ENCODE measurements at places on chromosomes 16 and 17.

GRCh38 chr17:81902653-81903414, 796 bp downstream of the NPB start:
- DNase-seq, result no peak

- DNase-seq, result no peak
These were observed 2.7 kb downstream of the TRAF7 start for GRCh38 chr16:2158262-2158638.

- no peak for DNase-seq
These were observed 9.3 kb downstream of the HDAC5 start for GRCh38 chr17:44113868-44114840.

DNA sequence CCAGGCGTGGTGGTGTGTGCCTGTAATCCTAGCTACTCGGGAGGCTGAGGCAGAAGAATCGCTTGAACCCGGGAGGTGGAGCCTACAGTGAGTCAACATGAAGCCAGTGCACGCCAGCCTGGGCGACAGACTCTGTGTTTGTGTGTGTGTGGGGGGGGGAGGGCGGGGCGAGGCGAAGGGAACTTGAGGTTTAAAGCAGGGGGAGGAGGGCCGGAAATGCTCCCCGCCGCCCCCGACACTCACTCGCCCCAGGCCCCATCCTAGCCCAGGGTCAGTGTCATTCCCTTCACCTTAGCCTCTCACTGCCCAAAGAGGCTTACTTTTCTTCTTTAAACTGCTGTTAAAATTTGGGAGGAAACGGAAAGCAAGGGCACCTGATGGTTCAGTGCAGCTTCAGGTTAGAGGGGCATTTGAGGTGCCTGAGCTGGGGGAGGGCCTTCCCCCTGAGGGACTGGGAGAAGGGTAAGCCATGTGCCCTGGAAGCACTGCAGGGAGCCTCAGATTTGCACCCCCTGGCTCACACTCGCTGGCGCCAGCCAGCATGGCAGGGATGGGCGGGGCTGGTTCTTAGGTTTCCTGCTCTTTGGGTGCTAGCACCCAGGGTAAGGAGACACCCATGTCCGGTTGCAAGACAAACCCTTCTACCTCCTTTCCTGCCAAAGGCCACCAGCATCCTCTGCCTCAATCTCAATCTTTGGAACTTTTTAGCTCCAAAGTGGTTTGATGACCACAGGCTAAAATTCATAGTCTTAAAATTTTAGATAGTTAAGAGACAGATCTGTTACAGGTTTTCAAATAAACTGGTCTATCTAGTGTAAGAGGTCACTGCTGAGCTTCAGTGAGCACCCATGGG, 2.2 kb upstream of the LIMD2 start:
- DNase-seq, result no peak

DNA sequence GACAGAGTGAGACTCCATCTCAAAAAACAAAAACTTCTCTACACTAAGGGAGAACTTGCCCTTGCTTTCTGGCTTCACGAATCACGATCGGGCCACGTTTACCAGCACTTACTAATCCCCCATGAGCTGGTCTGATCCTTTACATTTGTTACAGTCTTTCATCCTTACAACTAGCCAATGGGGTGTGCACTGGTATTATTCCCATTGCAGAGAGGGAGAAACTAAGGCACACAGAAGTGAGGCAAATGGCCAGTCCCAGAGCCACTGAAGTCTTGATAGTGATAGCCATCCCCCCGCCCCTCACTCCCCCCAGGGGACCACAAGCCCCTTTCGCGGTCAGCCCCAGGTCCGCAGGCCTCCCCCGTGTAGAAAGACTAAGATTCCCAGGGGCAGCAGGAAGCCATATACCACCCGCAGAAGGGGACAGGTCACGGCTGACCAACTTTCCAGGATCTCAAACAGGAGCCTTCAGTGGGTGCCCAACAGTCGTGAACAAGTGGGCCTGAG, 868 bp downstream of the NATD1 start:
- no peak for DNase-seq

GRCh38 chr17:44360826-44361225, 2.8 kb downstream of the FAM171A2 start:
- no peak for DNase-seq

GRCh38 chr17:37802712-37803416, 58.0 kb upstream of the HNF1B start:
- no peak for DNase-seq

DNA sequence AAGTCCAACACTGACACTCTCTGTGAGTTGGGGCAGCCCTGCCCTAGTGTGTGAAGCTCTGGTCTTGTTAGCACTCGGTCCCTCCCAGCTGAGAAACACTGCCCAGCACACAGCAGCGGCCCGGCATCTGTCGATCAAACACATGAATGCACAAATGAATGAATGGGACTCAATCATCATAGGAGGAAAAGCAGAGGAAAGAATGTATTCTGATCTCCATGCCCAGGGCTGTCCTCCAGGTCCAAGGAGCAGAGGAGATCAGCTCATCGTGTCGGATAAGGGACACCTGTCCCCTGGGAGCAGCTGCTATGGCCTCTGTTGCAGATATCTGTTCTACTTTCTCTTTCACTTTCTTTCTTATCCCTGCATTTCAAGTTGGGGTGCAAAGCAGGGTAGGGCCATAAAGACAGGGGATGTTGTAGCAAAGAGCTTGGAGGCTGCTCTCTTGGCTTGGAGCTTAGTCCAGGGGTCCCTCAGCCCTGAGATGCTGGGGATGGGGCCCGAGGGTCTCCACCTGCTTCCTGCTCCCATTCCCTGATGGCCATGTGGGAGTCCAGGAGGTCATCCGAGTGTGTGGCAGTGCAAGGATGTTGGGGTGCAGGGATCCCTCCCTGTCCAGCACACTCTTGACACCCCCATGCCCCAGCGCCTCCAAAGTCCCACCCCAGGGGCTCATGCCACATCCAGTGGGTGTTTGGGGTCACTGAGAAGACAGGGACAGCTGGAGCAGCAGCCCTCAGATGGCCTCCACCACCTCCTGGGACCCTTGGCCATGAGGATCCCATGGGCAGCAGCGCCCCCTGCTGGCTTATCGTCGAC, 88.2 kb downstream of the IRF8 start:
- no peak for DNase-seq

DNA sequence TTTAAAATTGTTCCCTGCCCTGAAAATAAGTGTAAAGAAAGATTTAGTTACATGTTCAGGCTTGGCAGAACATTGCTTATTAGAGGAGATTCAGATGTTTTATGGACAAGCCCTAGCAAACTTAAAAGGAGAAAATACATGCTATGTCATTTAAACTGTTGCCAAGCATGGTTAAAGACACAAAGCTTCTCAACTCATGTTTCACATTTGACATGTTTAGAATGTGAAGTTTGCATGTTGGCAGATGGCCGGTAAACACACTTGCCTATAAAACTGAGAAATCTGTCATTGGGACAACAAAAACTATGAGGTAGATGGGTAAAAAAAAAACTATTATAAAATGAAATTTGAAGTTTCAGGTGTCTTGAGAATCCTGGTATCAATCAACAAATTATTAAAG, 5.8 kb downstream of the KRTAP29-1 start:
- no peak for DNase-seq
